Activated T-cell treated with anti-CD3 and anti-CD28 coated beads for 24 hours (primary cell): ENCODE measurements at places on chromosomes 7 and 10.

DNA sequence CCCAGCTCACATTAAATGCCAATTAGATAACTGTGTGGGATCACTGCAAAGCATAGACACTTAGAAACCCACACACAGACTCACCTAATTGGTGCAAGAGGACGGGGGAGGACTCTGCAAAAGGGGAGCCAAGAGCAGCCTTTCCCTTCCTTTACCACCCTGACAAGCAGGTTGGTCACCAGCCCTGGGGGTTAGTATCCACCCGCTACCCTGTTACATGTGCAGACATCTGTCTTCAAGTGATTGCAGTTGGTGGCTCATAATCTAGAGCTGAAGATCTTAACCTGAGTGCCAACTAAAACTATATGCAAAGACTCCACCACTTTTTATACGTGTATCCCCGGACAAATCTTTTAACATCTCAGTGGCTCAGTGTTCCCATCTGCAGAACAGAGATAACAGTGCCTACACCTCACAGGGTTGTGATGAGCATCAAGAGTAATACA, 56.9 kb downstream of the SORBS1 start:
- no peak for DNase-seq

GRCh38 chr10:3090914-3091787, 23.8 kb downstream of the PFKP start:
- DNase-seq = peak; percentile 18

DNA sequence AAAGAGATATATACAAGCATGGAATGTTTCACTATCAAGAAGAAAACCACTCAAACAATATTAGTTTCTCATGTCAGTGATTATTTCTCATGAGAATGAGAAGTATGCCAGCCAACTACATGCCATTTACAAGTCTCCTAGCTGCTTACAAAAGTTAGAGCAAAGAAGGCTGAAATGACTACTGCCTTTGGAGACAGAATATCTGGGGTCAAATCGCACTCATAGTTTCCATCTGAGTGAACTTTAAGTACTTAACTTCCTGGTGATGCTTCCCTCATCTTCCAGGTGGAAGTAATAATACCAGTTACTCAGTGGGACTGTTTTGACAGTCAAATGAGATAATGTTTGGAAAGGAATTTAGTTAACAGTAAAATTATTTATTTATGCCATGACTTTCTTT, 42.0 kb upstream of the RHOBTB1 start:
- DNase-seq = no peak

DNA sequence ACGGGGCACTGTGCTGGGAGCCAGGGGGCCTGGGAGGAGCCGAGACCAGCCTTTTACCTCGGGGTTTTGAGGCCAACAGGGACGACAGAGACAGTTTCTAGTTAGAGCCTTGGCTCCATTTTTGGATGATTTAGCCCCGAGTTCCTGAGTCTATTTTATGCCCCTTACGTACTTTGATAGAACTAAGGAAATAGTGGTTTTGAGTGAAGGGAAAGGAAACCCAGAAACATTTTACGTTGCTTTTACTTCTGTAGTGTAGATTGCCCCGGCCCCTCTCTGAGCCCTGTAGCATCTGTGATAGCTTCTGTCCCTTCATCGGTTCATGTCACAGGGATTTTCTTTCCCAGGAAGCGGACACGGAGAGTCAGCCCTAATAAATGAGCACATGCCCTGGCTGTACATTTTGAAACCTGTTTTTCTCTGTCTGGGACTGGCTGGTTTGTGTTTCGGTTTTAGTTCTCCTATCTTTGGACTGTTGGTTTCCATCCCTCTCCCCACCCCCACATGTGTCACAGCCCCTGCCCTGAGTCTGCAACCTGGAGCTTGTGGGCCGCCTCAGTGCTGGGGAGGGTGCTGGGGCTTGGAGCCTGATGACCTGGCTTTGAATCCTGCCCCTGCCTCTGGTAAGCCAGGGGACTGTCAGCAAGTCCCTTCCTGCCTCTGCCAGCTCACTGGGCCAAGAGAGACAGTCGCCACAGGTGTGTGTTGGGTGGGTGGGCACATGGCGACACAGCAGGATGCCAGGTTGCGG, 6.9 kb upstream of the ORAI2 start:
- peak; percentile 71 for DNase-seq

DNA sequence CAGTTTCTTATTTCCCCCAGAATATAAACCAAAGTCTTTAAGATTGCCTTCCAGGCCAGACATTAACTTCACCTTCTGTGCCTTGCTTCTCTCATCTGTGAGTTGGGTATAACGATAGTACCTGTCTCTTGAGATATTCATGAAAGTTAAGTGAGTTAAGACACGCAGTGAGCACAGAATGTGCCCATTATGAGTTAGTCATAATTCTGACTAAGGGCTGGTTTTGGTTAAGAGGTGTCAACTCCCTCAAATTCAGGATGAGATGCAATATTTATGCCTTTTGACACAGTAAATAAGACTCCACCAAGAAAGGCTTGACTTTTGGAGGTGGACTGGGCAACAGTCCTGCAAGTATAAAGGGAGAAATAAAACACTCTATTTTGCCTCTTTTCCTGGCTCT, 528.7 kb upstream of the IGFBP3 start:
- DNase-seq = no peak

DNA sequence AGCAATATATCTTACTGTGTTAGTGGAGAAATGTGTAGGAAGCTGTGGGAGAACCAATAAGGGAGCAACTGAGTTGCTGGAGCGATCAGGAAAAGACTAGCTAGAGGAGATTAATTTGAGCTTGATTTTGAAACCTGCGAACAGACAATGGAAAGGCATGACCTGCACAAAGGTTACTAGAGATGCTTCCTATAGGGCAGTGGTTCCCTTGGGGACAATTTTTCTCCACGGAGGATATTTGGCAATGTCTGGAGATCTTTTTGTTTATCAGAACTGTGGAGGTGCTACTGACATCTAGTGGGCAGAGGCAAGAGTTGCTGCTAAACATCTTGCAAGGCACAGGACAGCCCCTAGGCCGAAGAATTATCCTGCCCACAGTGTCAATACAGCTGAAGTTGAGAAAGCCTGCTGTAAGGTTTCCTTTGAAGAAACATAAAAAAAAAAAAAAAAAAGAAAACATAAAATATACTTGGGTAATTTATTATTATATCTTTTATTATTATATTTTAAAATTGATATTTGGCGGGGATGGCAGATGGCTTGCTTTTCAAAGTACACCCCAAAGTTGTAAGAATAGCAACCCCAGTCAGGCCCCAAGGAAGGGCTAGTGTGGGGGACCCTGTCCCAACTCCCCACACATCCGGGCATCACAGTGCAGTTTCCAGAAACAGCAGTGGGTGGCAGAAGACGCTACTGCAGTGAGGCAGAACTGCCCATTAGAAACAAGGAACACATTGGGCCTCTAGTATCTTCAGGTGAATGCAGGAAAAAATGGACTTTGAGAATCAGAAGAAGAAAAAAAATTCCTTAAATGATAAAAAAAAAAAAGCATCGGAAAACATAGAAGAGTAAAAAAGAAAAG, 481.6 kb downstream of the SH2D4B start:
- DNase-seq = no peak

DNA sequence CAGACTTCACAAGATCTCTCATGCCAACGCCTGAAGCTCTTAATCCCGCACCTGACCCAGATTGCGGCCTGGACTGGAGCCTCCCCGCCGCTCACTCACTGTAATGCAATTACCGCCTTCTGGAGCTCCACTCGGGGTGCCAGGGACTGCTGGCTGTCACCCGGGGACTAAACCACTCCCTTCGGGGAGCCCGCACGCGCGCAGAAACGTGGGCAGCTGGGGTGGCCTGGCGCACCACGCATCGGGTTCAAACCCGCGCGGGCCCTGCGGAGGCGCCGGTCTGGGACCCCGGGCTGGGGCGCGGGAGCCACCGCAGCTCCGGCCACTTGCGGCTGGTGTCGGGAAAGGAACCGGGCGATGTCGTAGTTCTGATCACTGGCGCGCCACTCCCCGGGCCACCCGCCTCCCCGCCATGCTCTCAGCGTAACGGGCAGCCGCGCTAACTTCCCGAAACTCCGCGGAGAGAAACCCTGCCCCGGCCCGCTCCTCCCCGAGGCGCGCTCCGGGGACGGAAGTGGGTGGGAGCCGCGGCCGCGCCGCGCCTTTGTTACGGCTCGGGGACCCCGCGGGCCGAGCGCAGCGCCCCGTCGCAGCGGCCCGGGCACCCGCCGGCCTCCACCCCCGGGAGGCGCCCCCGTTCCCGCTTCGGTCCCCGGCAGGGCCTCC, 100.3 kb upstream of the SVIL start:
- DNase-seq = peak; percentile 30

DNA sequence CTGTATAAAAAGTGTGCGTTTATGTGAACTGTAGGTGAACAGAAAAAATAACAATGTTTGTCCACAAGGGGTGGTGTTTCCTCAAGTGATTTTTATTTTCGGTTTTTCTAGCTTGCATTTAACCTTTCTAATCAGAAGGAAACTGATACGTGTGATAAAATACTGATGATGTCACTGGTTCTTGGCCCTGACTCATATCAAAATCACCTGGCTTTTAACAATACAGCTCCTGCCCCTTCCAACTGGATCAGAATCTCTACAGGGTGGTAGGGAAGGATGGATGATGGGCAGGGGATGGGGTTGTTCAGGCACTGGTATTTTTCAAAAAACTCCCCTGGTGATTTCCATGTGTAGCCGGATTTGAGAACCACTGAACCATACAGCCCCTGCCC, 10.9 kb downstream of the NPFFR1 start:
- DNase-seq = no peak

DNA sequence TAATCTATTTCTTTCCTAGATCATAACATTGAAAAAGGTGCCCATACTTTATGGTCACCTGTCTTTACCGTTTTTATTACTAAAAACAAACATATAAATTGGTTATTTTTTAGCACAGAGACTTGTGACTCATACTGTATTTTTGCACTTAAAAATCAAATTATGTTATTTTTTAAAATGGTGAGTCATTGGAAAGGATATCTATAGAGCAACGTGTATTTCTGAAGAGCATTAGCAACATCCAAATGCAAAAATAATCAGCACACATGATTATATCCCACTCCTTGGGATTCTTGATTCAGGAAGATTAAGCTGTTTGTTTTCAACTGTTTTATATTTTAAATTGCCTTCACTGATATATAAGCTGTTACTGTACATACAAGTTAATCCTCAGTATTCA, 40.7 kb upstream of the FMC1 start:
- no peak for DNase-seq
